ENCODE measurements at places on chromosomes 6 and 20.

DNA sequence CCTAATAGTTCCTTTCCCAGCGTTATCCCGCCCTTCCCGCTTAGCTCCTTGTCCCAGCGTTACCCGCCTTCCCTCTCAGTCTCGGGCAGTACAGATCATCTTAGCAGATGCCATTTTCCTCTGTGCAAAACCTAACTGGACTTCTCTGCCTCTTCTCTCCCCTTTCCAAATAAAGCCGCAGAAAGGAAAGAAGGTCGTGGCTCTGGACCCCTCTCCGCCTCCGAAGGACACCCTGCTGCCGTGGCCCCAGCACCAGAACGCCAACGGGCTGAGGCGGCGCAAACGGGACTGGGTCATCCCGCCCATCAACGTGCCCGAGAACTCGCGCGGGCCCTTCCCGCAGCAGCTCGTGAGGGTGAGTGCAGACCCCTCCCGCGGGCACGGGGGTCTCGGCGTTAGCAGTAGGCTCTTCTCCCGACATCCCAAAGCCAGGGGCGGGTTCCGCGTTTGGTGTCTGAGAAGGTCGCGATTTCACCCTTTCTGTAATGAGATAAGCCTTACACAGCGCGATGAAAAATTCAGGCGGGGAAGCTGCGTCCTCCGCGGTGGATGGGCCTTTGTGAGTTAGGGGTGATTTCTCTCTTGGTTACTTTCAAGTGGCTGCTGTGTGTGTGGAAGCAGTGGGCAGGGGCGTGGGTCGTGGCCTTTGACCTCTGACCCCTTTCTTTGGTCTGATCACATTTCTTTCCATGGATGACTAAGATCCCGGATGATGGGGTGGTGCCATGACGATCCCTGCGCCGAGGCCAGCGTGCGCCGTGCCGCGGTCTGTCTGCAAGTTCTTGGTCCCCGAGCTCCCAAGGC is 292.7 kb downstream of the TAF4 start:
- DNase-seq = no peak

- no peak for DNase-seq
These were observed 112.0 kb downstream of the CDK19 start for GRCh38 chr6:110703010-110703905.

GRCh38 chr6:41901882-41902519 is 6.8 kb upstream of the USP49 start:
- DNase-seq = peak; percentile 45

DNA sequence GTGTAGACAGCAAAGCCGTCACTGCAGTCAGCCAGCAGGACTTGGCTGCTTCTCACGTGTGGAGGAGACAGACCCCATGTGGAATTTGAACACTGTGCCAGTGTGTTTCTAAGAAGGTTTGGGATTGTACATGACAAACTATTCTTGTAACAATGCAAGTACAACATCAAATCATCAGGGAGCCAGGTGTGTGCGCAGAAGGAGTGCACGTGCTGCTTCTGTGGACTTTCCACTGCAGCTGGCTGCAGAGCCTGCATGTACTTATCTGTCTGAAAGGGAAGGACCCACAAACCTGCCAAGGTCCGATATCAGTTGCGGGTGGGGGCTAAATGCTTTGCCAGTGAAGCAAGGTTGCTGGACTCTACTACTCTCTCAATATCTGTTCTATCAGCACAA is 211.6 kb downstream of the WDR27 start:
- DNase-seq = no peak

- DNase-seq = no peak
These were observed 126.6 kb downstream of the DOK5 start for GRCh38 chr20:54601831-54602515.

- DNase-seq = no peak
These were observed 98.7 kb downstream of the COL21A1 start for GRCh38 chr6:56148488-56149186.

DNA sequence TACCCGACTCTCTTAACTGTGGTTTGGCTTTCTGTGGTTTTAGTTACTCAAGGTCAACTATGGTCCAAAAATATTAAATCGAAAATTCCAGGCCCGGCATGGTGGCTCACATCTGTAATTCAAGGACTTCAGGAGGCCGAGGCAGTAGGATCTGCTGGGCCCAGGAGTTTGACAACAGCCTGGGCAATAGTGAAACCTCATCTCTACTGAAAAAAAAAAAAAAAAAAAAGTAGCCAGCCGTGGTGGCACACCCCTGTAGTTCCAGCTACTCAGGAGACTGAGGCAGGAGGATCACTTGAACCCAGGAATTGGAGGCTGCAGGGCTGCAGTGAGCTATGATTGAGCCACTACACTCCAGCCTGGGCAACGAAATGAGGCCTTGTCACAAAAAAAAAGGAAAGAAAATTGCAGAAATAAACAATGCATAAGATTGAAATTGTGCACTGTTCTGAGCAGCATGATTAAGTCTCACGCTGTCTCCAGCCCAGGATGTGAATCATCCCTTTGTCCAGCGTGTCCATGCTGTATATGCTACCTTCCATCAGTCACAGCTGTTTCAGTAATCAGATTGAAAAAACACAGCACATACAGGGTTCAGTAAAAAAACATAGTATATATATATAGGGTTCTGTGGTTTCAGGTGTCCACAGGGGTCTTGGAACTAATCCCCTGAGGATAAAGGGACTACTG is 40.7 kb downstream of the RGS17 start:
- no peak for DNase-seq

GRCh38 chr20:8803065-8803464 is 265.8 kb upstream of the PLCB4 start:
- no peak for DNase-seq

DNA sequence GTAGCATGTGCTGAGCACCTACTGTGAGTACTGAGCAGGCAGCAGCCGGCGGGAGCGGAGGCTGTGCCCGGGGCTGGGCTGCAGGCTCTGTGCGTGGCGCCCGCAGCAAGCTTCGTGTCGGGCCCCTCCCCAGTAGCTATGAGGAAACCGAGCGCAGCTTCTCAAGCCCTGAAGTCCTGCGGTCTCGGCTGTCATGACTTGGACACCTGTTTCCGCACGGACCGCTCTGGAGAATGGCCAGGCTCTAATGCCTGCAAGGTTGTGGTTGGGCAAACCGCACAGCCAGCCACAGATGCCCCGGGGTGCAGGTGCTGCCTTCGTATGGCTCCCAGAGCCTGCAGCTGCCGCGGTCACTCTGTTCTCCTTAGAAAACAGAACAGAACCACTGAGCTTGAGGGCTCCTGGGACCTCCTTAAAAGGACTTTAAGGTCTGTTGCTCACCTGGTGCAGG is 33.7 kb downstream of the PYGB start:
- DNase-seq = no peak

DNA sequence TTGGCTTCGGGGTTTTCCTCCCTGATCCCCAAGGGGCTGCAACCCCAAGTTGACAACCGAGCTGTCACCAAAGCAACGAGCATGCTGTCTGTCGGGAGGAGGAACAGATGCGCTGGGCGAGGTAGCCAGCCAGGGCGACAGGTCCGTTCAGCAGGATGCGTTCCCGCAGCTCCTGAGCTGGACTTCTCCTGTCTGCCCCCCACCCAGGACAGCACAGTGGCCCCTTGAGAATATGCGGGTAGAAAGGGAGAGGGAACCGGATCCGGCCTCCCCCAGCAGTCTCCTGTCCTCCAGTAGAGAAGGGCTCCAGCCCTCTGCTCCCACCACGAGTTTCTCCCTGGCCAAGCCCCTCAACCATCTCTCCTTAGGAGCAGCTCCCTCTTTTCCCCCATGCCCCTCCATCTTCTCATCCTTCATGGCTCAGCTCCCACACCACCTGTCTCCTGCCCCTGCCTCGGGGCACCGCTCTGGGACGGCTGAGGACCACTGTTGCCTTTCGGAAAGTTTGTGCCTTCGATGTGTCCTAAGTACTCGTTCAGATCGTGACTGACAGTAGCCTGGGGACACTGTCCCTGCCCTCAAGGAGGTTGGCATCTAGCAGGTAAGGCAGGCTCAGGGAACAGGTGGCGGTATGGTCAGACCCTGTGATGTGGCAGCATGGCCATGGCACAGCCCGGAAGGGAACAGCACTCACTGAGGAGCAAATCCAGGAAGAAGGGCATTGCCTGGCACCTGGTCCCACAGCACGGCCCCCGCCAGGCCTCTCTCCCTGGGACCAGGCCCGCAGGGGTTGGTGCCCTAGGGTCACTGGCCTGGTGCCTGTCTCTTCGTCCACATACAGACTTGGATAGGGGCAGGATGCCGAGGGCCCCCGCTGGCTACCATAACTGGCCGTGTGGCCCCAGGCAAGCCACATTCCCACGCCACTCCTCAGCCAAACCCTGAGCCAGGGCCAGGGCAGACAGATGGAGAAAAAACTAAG is 96.3 kb downstream of the ASXL1 start:
- no peak for DNase-seq

GRCh38 chr6:144405163-144405562 is 120.0 kb downstream of the UTRN start:
- DNase-seq = no peak

DNA sequence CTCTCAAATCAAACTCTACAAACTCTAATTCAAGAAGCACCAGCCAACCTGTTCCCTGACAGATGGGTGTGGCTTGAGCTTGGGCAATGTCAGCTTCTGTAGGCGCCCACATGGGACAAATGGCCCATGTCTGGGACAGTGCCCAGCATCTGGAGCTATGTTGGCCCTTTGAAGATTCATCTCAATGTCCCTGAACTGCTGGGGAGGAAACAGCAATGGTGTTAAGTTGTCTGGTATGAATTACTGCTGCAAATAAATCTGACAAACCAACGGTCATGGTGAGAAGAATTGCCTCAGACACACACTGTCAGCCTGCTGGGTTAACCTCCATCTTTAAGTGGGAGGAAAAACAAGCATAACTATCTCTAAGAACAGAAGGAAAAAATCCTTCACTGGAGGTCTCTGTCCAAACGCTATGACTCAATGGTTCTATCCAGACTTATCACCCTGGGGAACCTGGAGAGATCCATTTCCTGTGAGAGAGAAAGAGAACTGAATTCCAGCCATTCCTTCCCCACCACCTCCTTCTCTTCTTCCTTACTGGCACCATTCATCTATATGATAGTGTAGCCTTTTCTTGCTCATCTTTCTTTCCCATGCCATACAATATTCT is 274.9 kb downstream of the CDH26 start:
- DNase-seq = no peak

GRCh38 chr6:30061858-30062458 is 893 bp downstream of the POLR1H start:
- no peak for DNase-seq

- no peak for DNase-seq
These were observed 96.7 kb downstream of the TOX2 start for GRCh38 chr20:44011251-44011940.

- no peak for DNase-seq
These were observed 48.2 kb downstream of the AGPAT4 start for GRCh38 chr6:161225681-161226008.

DNA sequence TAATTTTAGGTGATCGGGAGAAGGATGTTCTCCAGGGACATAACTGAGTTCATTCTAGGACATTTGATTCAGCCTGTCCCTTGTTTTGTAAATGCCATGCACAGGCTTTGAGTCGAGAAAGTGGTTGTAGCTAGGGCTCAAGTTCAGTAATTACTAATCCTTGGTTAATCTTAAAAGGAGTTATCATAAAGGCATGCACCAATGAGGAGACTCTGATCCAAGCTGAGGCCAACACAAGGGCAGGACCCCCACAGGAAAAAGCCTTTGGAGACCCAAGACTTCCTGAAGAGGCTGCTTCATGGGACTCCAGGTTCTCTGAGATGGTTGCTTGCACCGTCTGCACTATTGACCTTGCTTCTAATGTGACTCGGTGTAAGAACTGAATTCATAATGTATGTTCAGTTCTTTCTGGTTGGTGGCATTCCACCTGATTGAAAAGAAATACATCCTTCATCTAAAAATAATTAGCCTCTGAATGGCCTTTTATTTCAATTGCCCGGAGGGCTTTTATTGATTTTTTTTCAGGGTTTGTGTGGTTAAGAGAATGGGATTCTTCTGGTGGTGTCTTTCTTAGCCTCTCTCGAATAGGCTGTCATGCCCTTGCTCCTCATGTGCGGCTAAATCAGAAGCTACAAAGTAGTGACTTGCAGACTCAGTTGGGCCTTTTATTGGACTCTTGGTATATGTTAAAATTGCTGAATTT is 201.7 kb upstream of the PLCB4 start:
- no peak for DNase-seq

GRCh38 chr6:33211136-33211535 is 2.8 kb downstream of the RING1 start:
- DNase-seq = no peak

DNA sequence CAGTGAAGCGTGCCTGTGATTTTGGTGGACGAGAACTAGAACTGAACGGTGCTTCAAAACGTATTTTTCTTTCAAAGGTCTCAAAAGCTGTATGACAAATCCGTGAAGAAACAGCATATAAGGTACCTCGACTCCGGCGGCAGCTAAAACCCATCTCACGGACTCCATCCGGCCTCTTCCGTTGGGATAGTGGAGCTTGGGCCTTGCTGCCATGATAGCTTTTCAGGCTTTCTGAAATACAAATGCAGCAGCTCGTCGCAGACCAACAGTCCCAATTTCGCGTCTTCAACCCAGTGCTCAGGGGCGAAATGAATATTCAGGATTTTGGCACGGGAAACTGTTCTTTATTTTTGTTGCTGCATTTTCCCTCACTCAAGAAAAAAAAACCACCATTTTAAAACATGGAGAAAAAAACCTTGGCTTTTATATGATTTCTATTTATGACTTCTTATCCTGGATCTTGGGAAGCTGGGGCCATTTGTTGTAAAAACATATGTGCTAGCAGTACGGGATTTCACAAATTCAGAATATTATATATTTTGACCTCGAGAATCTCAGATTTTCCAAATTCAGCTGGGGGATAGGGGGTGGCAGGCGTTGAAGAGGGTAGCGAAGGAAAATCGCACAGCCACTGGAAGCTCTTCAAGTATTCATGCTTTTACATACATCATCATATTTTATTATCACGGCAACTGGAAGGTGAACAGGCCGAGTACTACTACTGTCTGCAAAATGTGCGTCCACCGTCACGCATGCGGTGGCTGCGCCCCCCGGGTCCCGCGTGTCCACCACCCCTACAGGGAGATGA is 849 bp downstream of the GSTA4 start:
- no peak for DNase-seq

DNA sequence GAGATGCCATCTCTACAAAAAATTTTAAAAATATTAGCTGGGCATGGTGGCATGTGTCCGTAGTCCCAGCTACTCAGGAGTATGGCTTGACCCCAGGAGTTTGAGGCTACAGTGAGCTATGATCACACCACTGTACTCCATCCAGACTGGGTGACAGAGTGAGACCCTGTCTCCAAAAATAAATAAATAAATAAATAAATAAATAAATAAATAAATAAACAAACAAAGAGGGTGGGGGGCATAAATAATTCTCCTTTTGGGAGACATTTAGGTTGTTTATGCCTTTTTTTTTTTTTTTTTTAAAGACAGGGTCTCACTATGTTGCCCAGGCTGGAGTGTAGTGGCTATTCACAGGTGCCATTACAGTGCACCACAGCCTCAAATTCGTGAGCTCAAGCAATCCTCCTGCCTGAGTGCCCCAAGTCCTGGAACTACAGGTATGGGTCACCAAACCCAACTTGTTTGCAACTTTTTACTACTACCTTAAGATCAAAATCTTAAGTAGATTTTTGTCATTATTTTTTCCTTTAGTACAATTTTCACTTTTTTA is 29.5 kb downstream of the FASTKD5 start:
- DNase-seq = no peak

- peak; percentile 9 for DNase-seq
These were observed 28.7 kb downstream of the CFAP206 start for GRCh38 chr6:87436435-87436834.
